Activated naive CD4-positive, alpha-beta T cell (primary cell): ENCODE measurements at places on chromosomes 11 and 22.

GRCh38 chr11:71998649-71999310 is at the start of gene IL18BP:
Gene IL18BP, plus strand, starts transcription at chr11:71998909. Its CDS starts 1,076 bp downstream, at chr11:71999985.
- no peak for DNase-seq

GRCh38 chr11:5521540-5521939 is 5.0 kb upstream of the UBQLNL start:
- DNase-seq, result no peak

- no peak for DNase-seq
These were observed 10.6 kb upstream of the SORL1 start for GRCh38 chr11:121441521-121441920.

DNA sequence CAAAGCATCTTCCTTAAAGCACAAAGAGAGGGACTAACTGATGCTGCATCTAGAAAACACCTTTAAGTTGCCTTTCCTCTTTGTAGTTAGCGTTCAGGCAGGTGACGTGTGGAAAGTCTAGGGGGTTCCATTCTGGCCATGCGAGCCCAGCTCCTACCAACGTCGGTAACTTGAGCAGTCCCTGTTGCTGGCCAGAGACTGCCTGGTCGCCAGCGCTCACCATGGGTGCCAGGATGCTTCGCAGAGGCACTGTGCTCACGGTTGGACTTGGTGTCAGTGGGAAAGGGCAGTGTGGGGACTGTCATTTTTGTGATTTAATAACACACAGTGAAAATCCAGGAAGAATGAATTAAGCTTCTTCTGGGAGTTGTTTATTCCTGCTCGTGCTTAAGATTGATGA is 40.6 kb downstream of the PPP2R1B start:
- DNase-seq, result no peak

GRCh38 chr11:46099963-46100316 is 21.3 kb downstream of the PHF21A start:
- no peak for DNase-seq

DNA sequence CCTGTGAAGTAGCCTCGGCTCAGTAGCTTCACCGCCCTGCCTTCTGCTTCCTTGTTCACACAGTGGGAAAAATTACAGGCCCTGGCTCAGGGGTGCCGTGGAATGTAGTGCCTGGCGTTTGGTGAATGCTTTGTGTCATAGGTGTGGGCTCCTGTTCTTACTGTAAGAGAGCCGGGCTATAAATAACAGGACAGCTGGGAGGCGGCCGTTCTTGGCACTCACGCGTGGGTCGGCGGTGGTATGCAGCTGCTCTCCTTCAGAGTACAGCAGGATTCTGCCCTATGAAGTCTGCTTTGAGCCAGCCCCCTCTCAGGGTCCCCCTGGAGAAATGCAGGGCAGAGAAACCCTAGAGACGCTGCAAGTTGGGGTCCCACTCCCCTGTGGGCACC is 84.2 kb downstream of the CTTN start:
- no peak for DNase-seq
